ENCODE measurements at places on chromosomes 1 and 21. TPM values are rescaled to one million over a fixed set of nuclear protein-coding genes. Genes with fewer than 3 reads are reported as not detected.

DNA sequence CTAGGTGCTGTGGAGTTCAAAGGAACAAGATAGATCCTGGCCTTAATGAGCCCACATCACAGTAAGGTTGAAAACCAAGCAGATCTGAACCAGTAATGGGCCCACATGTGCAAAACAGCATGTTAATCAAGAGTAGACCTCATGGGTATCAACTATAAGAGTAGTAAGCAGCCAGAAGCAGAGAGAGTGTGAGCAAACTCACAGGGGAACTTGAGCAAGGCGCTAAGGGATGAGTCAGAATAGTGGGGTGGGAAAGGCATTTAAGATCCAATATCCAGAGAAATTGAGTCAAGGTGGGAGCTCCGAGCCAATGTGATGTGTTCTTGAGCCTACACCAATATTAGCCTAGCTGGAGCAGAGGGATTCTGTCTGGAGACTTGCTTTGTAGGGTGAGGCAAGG, 52.4 kb upstream of the GJA5 start:
- no peak for DNase-seq

The SAMSN1 gene
- polyA plus RNA-seq: 2.9 TPM

DNA sequence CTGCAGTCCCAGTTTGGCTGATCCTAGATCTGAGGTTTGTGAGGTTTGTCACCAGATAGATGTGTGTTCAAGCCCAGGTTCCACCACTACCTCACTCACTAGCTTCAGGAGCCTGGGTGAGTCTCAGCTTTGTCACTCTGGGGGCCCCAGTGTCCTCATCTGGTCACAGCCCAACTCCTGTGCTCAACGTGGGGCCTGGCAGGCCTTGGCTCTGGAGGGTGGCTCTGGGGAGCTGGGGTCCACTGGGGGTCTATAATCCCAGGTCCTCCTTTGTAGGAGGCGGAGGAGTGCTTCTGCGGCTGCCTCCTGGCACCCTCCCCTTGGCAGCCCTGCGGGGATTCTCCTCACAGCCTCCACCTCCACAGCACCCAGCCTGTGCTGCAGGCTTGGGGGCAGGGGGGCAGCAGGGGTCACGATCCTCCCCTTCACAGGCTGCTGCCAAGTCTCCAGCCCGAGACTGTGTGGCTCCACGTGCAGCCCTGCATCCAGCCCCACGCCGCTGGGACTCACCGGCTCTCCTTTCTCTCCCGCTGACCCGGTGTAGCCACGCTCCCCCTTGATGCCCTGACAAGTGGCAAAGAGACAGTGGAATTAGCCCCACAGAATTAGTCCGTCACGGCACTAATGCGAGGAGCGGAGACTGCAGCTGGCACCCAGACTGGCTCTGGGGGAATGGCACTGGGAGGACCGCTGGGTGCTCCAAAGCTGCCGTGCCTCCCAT, 22.5 kb upstream of the PEF1 start:
- no peak for DNase-seq

The CRABP2 gene
- polyA plus RNA-seq: 1.9 TPM

- no peak for DNase-seq
Observed at GRCh38 chr1:22222723-22223122, 79.8 kb upstream of the WNT4 start.

DNA sequence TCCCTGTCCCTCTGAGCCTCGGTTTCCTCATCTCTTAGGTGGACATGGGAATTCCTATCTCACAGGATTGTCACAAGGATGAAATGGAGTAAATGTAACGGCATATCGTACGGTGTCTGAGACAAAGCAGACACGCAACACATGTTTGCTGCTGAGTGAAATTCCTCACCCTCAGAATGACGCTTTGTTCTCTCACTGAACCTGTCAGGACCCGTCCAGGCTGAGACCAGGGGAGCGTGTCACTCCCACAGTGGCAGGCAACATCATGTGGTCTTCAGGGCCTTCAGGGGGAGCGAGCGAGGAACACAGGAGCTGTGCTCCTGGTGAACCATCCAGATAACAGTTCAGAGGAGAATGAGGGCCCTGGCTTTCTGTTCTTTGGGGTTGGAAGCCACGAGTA, 74.2 kb downstream of the TOMM20 start:
- no peak for DNase-seq

DNA sequence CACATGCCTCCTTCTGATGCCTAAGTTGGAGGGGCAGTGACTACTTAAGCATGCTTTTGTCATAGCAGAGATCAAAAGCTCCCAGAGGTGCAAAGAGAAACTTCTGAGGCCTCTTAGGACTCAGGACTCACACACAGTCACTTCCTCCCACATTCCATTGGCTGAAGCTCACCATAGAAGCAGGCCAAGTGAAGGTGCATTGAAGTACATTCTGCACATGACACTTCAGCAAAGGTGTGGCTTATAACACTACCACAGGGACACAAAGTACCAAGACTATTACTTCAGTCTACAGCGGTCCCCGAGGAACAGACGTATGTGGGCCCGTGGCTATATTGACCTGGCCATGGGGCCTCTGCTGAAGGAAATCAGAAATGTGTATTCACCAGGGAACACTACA, 2.5 kb upstream of the POGK start:
- peak; percentile 26 for DNase-seq

The RBBP5 gene
- 7.8 TPM for polyA plus RNA-seq

Data from small intestine (tissue), 16 donors.